Germinal center (tissue), 1 donor: ENCODE measurements at places on chromosomes 12 and 14.

DNA sequence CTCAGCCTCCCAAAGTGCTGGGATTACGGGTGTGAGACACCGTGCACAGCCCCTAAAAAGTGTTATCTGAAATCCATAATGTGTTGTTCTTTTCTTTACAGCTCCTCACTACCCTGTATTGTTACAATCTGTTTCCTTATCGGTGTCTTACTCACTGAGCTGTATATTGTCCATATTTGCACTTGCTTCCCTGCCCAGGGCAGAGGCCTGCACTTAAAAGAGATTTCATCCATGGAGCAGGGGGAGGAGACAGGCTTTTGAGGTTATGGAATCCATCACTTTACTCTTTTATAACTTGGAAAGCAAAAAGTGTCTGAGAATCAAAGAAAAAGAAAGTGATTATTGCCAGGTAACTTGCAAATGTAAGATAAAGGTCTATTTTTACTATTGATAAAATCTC is 251.0 kb downstream of the DIO2 start:
- no peak for DNase-seq

DNA sequence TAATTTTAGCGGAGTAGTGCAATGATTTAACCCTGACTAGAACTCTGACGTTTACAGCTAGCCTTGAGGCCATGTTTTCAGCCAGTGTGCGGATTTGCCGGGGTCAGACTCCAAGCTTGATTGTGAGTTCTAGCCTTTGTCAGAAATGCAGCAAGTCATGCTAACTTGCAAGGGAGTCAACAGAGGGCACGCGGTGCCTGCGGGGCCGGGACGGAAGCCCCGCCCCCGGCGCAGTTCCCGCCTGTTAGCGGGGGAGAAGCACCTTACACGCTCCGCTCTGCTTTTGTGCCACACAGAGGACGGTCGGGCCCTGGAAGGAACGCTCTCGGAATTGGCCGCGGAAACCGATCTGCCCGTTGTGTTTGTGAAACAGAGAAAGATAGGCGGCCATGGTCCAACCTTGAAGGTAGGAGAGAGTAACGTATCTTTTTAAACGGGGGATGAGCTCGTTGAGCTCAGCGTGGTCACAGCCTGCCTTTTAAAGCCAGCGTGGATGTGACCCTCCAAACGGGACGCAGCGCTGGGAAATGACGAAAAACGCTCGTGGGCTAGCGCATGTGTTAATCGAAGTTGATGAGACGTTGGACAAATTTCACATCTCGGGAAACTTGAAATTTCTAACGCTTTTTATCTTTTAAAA is 14.8 kb upstream of the EID3 start:
- peak; percentile 91 for DNase-seq

- peak; percentile 18 for DNase-seq
These were observed 70.2 kb upstream of the TCL1A start for GRCh38 chr14:95784137-95784536.

- no peak for DNase-seq
These were observed 40.5 kb upstream of the TBC1D15 start for GRCh38 chr12:71799106-71799505.

GRCh38 chr14:100374876-100375265 is 51.7 kb downstream of the SLC25A47 start:
- no peak for DNase-seq

DNA sequence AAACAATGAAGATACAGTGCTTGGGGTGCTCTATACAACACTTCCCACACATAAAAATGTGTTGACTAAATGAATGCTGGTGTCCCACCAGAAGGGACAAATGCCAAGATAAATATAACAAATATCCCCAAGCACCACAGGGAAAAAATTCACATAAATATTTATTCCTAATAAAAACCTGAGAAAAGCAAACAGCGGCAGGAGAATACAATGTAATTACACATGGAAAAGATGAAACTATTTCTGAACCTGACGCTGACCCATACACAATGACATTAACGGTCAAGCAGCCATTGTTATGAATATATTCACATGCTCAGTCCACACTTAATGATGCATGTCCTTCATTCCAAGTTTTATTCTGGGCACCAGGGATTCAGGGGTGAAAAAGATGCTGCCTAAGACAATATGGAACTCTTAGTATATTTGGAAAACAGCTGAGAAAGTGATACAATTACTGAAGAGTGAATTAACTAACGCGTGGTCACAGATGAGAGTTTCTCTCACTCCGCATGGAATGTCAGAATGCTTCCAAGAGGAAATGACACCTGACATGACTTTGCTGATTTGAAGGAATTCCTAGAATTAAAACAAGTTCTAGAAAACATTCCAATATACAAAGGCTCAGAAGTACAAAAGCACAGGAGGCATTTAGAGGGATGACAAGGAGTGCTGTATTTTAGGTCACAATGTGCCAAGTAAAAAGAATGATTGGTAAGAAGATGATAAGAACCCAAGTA is 27.9 kb upstream of the PTPRR start:
- no peak for DNase-seq

GRCh38 chr14:27836386-27836785 is 930.2 kb upstream of the FOXG1 start:
- DNase-seq = no peak

DNA sequence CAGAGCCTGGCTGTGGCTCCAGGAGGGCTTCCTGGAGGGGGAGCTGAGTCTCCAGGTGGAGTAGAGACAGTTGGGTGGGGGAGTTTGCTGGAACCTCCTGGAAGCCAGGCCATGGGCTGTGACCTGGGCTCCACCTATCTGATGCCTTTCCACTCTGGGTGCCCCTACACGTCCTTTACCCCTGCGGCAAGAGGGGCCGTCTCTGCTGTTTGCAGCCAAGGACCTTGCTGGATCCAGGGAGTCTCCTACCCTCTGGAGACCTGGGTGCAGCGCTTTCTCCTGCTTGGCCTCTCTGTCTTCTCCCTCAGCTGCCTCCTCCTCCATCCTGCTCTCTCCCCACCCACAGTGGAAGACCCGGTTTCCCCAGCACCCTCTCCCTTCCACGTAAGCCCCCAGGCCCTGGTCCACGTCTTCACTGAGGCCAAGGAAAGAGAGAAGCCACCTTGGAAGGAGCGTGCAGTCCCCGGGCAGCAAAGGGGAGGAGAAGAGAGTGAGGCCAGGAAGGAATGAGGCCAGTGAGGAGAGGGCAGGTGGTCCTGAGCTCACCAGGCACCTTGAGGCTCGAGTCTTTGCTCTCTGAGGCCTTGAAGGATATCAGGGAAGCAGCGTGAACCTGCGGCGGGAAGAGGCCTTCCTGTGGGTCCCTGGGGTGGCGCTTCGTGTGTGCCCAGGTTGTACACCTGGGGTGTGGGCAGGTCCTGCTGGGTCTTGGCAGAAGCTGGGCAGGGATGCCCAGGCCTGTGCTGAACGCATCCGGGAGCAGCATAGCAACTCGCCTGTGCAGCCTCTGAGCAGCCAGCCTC is 294.3 kb upstream of the RTL1 start:
- no peak for DNase-seq

- DNase-seq = no peak
These were observed 90.1 kb downstream of the RPAP3 start for GRCh38 chr12:47615711-47616110.

GRCh38 chr12:5643266-5643665 is 211.4 kb downstream of the NTF3 start:
- DNase-seq = no peak

DNA sequence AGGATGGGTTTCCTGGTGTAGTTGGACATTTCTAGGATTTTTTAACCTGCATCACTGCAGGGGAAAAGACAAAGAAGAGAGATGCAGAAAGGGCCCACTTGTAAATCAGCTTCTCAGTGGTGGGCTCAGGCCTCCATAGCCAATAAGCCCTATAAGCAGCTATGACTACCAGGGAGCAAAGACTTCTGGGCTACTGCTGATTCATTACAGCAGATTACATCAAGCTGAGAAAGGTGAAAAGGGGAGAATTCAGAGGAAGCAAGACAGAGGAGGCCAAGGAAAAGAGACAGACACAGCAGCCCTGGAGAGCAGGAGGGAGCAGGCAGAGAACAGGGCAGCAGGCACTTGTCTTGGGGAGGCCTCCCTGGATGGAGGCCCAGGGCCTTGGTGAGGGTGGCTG is 95.2 kb downstream of the KCNA5 start:
- DNase-seq = no peak

DNA sequence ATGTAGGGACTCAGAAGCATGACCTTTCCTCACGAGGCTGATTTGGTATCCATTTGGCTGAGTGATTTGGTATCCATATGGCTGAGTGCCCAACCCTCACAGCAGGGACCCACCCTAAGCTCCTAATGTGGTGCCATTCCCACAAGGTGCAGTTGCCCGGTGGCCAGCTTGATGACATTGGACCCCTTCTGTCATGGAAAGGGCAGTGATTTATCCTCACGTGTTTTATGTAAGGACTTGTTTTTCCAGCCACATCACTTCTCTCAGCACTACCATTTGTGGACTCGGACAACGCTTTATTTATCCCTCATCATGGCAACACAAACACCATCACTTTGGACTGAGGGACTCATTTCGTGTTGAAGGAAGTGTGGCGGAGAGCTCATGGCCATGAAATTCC is 8.5 kb upstream of the CDC42BPB start:
- DNase-seq = no peak

DNA sequence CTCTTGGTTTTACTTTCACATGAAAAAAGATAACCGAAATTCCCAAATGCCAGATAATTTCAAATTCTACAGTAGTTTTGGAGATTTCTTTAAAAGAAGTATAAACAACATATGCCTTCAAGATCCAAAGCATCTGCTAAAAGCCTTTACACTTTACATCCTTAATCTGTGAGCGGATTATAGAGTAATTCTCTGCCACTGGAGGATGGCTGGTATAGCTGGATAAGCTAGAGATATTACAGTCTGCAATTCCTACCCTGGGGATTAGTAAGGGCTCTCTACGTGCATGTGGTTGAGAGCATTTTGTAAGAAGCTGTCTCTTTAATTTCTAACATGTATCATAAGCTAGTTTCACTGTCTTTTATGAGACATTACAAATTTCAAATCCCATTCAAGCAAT is 240.3 kb upstream of the HMGA2 start:
- no peak for DNase-seq

GRCh38 chr14:96586921-96587822 is 85.0 kb downstream of the PAPOLA start:
- no peak for DNase-seq

- DNase-seq = no peak
These were observed 326.8 kb downstream of the CCER1 start for GRCh38 chr12:90628213-90628612.

GRCh38 chr12:49909826-49910225 is 6.1 kb upstream of the FAIM2 start:
- DNase-seq = no peak

DNA sequence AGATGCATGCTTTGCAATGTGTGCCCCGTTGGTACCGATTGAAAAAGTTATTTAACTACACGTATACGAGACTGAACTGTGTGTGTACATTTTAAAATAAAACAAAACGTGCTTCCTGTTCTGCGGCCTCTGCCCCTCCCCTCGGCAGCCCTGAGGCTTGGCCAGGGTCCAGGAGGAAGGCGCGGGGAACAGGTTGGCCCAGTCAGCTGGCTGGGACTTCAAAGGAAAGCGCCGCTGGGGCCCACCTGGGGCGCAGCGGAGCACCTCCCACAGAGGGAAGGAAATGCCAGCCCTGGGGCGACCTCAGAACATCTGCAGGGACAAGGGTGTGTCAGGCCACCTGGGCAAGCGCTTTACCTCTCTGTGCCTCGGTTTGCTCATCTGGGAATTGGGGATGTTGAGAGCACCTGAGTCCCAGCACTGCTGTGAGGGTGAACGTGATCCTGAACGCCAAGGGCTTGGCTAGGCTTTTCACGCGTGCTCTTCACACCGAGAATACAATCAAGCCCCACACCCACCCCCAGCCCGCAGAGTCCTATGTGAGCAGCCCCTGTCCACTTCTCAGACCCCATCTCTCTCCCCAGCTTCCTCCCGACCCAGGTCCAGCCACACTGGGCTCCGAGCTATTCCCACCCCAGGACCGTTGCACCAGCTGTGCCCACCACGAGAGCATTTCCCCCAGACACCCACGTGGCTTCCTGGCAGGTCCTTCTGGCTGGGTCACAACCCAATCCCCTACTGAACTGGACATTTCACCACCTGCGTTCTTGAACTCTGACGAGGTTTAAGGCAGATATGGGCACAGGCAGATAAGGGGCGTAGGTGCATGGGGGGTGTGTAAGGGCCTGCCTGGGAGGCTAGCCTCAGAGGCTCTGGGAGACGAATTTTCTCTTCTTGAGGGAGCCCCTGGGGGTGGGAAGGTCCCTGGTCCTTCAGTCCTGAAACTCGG is 41.9 kb upstream of the NCOR2 start:
- DNase-seq = peak; percentile 56

DNA sequence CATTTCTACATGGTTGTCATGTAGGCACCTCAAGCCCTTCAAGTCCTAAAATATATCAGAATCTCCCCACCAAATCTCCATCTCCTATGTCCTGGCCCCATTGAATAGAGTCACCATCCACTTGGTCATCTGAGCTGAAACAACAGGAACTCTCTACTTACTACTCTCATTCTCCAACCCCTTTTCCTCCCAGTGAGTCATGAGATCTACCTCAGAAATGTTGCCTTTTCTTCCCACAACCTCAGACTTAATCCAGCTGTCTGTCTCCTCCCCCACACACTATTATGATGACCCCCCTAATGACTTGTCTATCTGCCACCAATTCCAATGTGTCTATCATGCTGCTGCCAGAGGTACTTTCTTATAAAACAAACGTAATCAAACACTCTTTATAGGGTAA is 72.3 kb upstream of the TMEM263 start:
- DNase-seq = no peak

DNA sequence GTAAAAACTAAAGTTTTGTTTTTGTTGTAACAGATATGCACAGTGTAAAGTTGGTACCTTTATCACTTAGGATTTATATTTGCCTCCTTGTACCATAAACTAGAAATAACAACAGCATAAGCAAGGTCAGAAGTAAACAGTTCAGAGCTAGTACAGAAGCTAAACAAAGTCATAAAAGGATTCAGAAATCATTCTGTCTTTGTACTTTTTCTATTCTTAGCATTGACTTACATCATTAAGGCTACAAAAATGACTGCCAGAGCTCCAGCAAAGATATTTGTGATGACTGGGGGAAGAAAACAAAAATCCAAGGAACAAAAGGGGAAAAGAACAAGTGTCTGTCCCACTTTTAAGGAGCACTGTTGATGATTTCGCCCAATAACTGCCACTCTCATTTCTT is 347.2 kb downstream of the CCDC91 start:
- DNase-seq = no peak

- DNase-seq = no peak
These were observed 8.7 kb downstream of the RHOJ start for GRCh38 chr14:63212776-63213500.

DNA sequence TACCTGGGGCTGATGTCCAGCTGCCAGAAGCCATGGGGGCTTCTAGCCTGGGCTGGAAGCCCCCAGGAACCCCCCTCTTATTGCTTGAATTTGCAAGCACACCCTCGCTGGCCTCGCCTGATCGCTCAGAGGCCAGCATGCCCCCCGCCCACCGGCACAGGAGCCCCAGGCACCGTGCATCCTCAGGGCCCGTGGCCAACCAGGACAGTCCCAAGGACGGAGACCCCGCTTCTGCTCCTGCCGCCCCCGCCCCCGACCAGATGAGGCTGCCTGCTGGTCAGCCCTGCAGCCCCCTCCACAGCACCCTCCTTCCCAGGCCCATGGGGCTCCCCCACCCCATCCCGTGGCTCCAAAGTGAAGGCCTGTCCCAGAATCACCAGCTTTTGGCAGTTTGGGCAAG is 21.2 kb downstream of the RAB35 start:
- no peak for DNase-seq
